ENCODE measurements at places on chromosomes 3 and 15. TPM values are rescaled to one million over a fixed set of nuclear protein-coding genes. Genes with fewer than 3 reads are reported as not detected.

DNA sequence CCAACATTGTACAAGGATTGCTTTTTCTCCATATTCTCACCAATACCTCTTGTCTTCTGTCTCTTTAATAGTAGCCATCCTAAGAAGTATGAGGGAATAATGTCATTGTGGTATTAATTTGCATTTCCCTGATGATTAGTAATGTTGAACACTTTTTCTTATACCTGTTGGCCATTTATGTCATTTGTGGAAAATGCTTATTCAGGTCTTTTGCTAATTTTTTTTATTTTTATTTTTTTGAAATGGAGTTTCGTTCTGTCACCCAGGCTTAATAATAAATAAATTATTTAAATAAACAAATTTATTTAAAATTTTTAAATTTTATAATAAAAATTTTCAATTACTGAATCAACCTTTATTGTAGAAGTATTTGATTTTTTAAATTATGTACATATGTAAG, 37.1 kb downstream of the REC114 start:
- no peak for DNase-seq

GRCh38 chr15:57762302-57762701, 55.8 kb downstream of the POLR2M start:
- no peak for DNase-seq

- DNase-seq = peak; percentile 76
Measured at GRCh38 chr3:146065573-146066006, 95.4 kb downstream of the PLOD2 start.

DNA sequence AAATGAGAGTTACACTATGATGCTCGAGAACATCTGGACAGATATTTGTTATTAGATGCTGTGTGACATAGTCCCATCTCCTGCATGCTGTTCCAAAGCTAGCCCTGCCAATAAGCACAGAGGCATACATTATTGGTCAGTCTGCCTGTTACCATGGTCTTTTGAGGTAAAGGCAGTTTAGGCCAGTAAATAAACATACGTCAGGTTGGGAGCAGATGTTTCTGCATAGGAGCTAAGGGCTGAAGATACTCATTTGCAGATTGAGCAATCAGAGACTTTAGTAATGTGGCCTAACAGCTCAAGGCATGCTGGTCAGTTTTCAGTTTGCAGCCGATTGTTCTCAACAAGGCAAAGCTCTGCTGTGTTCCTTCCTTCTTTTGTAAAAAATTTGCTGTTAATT, 192.9 kb downstream of the ADAMTSL3 start:
- DNase-seq = peak; percentile 94

DNA sequence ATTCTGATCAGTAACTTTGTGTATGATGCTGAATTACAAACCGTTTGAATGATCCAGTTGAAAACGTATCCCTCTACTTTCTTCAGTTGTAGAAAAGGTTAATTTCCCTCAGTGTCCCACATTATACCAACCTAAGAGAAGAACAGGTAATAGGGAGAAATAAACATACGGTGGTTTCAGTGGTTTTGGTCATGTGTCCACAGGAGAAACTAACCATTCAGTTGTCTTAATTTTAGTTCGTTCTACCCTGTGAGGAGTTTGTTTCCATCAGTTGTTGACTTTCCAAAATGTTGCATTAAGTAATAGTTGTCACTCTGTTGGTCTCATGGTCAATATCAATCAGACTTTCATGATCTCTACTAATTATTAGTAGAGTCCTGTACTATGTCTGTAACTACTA, 15.1 kb downstream of the CALML4 start:
- no peak for DNase-seq

- no peak for DNase-seq
Measured at GRCh38 chr15:100920516-100921135, 1.5 kb downstream of the LRRK1 start.

GRCh38 chr3:71724584-71725270, 475 bp downstream of the EIF4E3 start:
- no peak for DNase-seq

DNA sequence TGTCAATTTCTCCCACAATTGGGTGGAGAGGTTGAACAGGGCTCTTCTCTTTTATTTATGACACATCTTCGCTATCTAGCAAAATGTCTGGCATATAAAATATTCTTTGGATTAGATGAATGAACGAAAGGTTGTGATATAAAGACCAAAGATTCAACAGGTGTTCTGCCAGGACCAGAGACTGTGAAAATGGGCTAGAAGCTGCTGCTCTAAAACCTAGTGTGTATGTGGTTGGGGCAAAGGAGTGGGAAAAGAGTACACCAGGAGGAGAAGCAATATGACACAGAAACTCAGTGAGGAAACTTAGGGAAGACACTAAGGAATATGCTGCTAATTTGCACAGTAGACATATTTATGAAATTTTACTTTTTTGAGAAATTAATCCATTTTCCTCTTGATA, 102.0 kb upstream of the CCDC80 start:
- no peak for DNase-seq

- no peak for DNase-seq
Measured at GRCh38 chr15:63602595-63602994, 5.4 kb downstream of the FBXL22 start.

GRCh38 chr15:70584441-70584837, 178.9 kb downstream of the UACA start:
- DNase-seq = no peak

DNA sequence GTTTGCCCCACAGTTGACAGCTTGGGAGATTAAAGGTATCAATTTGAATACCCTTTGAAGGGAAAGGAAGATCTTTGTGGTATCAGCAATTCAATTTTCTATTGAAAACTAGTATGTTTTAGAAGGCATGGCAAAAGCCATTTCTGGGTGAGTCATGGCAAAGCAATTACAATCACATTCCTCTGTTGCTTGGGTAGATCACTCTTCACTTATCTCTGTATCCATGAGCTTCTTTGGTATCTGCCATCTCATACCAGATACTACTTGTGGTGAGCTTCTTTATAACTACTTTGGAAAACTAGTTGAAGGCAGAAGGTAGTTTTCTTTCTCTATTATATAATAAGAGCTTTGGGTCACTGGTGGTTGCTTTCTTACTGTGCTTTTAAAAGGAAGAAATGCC, 28.3 kb upstream of the LSAMP start:
- DNase-seq = peak; percentile 45

GRCh38 chr15:83850501-83851245, 196.8 kb downstream of the ADAMTSL3 start:
- no peak for DNase-seq

GRCh38 chr3:134252766-134253165, 2.1 kb upstream of the RYK start:
- DNase-seq = no peak

DNA sequence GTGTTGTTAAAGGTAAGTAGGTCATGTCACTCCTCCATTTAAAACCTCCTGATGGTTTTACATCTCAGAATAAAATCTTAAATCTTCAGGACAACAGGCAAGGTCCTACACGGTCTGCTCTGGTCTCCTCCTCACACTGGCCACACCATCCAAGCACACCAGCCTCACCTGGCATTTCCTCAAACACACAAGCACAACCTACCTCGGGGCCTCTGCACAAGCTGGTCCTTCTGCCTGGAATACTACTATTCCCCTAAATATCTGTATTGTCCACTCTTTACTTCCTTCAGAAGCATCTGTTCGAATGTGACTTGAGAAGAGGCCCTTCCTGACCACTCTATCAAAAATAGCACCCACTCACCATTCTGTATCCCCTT, 1.8 kb downstream of the GORASP1 start:
- no peak for DNase-seq

DNA sequence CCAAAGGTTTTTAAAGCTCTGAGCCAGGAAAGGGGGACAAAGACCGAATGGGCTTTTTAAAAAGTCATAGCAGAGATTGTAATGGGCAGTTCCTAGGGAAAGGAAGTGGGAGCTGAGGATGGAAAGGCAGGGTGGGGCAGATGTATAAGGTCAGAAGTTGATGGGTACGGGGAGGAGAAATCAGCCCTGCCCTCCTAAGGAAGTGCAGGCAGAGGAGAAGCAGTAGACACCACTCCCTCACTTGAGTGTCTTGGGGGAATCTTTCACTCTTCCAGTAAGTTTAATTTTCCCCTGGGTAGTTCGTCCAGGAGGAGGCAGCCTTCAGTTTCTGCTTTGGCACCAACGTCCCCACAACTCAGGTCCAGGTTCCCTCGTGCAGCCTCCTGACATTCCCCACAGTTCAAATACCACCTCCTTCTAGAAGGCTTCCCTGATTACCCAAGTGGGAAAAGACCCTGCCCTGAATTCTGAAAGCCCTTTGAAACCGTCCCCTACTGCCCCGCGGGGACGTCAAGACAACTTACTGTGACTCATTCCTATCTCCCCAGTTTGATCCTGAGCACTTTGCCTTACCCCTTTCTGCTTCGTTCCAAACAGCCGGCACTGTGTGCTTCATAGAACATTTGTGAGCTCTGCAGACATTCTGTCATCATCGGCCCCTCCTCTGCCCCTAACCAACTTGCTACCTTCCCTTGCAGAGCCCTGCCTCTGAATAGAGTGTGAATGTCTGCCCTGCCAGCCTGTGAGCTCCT, 14.3 kb upstream of the SRP14 start:
- no peak for DNase-seq

- DNase-seq = no peak
Measured at GRCh38 chr15:40957581-40958051, 4.3 kb downstream of the CHAC1 start.

- no peak for DNase-seq
Measured at GRCh38 chr3:11906407-11906806, 59.7 kb upstream of the TAMM41 start.

GRCh38 chr3:113058188-113058587, 67.4 kb downstream of the GTPBP8 start:
- no peak for DNase-seq

GRCh38 chr3:77420336-77420735, 380.4 kb downstream of the ROBO2 start:
- DNase-seq = no peak

DNA sequence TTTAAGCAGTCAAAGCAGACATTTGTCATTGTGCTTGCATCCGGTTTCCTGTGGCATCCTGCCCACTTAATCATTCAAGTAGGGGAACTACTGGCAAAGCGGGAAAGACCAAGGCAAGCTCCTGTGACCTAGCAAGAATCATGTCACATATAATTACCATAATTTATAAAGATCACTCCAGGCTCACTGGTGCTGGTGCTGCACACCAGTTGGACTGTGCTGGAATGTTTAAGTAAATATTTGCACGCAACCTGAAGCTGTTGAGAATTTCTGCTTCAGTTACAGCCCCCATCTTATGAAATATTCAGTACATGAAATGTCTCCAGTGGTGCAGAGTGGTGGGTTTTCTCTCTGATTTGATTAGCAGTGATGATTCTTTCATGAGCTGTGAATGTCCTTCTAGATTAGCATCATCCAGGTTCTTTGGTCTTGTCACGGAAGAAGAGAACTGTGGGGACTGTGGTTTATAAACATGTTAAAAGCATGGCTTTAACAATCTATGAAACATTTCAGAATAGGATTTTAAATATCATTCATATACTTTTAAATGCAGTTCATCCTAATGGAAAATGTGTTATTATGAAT, 621.3 kb upstream of the EPHA6 start:
- DNase-seq = no peak

- DNase-seq = no peak
Measured at GRCh38 chr3:69385123-69385722, 665 bp downstream of the FRMD4B start.

GRCh38 chr3:72746430-72747411, 101.5 kb downstream of the SHQ1 start:
- DNase-seq = peak; percentile 60

DNA sequence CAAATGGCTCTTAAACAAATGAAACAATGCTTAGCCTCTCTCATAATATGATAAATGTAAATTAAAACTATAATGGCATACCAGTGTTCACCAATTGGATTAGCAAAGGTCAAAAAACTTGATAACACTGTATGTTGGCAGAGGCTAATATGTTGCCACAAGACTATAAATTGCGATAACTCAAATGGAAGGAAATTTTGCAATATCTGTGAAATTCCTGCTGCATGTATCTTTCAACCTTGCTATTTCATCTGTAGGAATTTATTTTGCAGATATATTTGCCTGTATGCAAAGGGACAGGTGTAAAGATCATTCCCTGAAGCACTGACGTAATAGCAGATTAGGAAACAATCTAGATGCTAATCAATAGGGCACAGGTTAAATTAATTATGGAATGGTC, 191.4 kb upstream of the EIF1B start:
- DNase-seq = no peak

DNA sequence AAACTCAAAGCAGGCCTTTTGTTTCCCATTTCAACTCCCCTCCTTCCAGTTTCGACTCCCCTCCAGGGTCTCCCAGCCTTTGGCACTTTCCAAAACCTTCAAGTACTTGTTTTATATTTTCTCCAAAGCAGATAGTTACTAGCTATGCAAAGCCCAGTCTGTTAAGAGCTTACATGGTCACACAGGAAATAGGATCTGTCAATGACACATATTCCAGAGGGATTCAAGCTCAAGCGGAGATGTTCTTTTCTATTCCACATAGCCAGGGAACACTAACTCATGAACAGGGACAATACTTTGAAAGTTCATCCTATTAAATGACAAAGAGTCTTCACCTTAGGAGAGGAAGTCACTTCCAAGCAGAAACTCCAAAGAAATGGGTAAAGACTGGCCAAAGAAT, 18.6 kb downstream of the SUCLG2 start:
- peak; percentile 55 for DNase-seq

The CADM2 gene
- not detected for polyA plus RNA-seq

The PCSK6 gene
- not detected for polyA plus RNA-seq

The CHRFAM7A gene
- not detected for polyA plus RNA-seq

The RAB11A gene
- 299 TPM for polyA plus RNA-seq

The ITIH3 gene
- polyA plus RNA-seq = 1.3 TPM

The AHSG gene
- polyA plus RNA-seq = not detected

The POTEB3 gene
- polyA plus RNA-seq = not detected

The CEP19 gene
- 1.4 TPM for polyA plus RNA-seq

The ZNF148 gene
- polyA plus RNA-seq = 9.4 TPM

The SMCO1 gene
- not detected for polyA plus RNA-seq

The MESP2 gene
- polyA plus RNA-seq = 0.32 TPM

The VGLL4 gene
- polyA plus RNA-seq = 45.8 TPM

The GRAMD1C gene
- polyA plus RNA-seq = 1.5 TPM

The PEX5L gene
- polyA plus RNA-seq = not detected
